ENCODE measurements at places on chromosomes 11 and 22.

DNA sequence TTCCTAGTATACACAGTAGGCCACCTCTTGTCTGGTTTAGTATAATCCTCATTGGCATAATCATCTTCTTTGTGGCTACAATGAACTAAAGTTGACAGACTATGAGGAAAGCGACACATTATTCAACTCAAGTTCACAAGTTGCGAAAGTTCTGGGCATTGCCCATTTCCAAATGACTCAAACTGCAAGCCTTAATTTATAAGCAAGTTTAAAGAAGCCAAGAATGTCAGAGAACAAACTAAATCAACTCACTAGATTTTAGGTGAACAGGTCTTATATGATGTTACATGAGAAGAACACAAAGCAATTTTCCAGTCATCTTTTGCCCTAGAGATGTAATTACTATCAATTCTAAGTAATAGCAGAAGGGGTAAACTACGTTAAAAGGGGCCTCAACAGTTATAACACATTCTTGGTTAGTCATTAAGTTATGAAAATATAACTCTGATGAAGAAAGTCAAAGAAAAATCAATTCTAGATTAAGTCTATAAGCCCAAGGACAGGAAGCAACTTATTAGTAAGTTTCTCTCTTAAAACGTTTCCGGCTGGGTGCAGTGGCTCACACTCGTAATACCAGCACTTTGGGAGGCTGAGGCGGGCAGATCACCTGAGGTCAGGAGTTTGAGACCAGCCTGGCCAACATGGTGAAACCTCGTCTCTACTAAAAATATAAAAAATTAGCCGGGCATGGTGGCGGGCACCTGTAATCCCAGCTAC lies 21.5 kb downstream of the PICALM start:
- DNase-seq: peak; percentile 13

GRCh38 chr11:35307221-35307621 lies 112.1 kb downstream of the SLC1A2 start:
- no peak for DNase-seq

DNA sequence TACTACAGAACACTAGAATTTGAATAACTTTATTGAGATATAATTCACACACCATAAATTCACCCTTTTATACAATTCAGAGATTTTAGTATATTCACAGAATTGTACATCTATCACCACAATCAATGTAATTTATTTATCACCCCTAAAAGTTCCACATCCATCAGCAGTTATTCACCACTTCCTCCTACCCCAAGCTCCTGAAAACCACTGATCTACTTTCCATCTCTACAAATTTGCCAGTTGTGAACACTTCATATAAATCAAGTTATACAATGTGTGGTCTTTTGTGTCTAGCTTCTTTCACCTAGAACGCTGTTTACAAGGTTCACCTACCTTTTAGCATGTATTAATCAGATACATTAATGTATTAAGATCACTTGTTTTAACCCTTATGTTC lies 179.6 kb downstream of the TTC28 start:
- DNase-seq: no peak

DNA sequence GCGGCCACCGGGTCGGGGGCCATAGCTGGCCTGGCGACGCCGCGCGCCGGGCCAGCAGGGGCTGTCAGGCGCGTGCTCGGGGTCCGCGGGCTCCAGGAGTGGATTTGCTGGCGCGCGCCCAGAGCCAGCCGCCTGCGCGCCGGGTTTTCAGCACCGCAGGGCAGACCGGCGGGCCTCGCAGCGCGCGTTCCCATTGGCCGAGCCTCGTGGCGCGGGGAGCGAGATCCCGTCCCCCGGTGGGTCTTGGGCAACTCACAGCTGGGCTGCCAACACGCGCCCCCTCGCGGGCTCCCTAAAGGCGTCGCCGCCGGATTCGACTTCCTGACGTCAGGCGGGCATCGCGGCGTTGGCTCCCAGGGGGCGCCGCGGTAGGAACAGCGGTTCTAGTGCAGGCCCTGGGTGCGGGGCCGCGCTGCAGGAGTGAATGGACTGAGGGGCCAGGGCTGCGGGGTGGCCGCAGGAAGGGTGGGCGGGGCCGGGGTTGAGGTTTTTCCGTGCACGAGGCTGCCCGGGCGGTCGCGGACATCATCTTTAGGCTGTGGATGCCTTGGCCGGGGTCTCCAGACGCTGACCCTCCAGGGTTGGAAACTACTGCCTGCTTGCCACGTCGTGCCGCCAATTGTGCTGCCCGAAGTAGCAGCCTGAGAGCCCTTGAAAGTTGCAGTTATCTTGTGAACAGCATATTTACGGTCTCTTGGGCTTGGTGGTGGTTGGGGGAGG lies at the start of gene FADS1:
Gene FADS1 (minus strand): TSS at position 268 of the 720 bp plus-strand sequence. CDS start 74 bp downstream, at position 194.
- peak; percentile 68 for DNase-seq

GRCh38 chr22:19880786-19881569 lies 26.3 kb upstream of the GNB1L start:
- no peak for DNase-seq

GRCh38 chr11:794766-795633 lies 3.1 kb downstream of the SLC25A22 start:
- DNase-seq: no peak

DNA sequence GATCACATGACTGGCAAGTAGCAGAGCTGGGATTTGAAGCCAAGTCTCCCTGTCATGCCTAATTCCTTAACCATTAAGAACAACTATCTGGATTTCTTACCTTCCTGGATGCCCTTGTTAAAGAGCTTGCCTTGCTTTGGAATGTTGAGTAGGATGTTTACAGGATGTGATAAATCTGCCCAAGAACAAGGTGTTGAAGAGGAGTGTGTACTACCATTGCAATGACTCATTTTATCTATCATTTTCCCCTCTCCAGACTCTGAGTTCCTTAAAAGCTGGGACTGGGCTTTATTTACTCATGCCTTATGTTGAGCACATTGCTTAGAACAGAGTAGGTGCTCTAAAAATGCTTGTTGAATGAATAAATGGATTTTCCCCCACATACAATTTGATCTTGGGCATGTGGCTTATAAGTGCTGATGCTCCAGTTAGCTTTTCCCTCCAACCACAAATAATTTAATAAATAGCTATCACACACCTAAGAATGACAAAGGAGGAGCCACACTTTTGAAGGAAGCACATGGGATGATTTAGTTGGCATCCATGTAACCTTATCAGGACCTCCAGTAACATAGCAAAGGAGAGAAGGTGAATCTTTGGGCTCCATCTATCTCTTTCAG lies 268.6 kb upstream of the SESN3 start:
- DNase-seq: no peak

GRCh38 chr22:47032091-47032943 lies 269.9 kb downstream of the TBC1D22A start:
- DNase-seq: no peak

GRCh38 chr11:47715082-47715669 lies at the start of gene AGBL2:
Gene AGBL2, minus strand, starts transcription at chr11:47715369. Its CDS starts 719 bp downstream, at chr11:47714650.
- DNase-seq: peak; percentile 41

GRCh38 chr11:64703048-64703447 lies 19.9 kb downstream of the NRXN2 start:
- no peak for DNase-seq

DNA sequence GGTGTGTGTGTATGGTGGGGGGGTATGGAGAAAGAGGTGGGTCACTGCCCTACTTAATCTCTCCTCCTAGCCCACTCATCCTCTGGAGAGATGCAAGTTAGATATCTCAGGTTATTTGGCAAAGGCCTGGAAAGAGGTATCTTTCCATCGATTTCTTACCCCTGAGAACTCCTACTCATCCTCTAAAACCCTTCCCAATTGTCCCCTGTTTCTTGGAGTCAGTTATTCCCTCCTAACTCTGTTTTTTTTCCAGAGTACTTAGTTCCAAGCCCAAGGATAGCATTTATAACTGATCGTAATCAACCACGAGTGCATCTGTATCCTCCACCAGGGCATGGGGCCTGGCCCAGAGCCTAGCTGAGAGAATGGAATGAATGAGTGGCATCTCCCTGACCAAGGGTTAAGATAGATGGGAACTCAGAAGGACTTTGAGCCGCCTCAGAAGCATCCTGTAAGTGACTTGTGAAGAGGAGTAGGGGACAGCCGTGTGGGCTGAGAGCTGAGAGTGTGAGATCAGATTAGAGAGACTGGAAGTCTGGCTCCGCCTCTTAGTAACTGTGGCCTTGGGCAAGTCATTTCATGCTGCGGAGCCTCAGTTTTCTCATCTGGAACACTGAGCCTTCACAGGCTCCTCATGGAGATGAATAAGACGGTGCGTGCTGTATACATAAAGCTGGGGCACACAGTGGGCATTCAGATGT lies 16.2 kb downstream of the CD6 start:
- DNase-seq: no peak

- DNase-seq: no peak
Observed at GRCh38 chr11:102237096-102237735, 80.1 kb upstream of the BIRC3 start.

- DNase-seq: no peak
Observed at GRCh38 chr11:134501406-134502152, 89.5 kb upstream of the B3GAT1 start.

- no peak for DNase-seq
Observed at GRCh38 chr11:22787551-22788162, 41.9 kb downstream of the SVIP start.

DNA sequence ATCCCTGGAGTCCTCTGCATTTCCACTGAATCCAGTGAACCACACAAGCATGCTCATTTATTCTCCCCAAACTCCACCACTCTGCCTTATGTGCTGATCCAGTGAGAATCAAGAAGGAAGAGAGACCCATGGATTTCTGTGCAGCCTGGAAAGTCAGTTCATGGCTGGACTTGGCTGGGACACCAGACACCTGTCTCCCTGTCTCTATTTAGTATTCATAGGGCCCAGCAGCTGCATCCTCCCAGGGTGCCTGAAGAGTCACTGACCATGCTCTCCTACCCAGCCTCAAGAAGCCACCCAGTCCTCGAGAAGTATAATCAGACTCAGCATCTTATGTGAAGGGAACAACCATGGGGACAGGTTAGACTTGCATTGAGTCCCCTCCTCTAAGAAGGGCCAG lies 83.2 kb downstream of the ZNF280B start:
- no peak for DNase-seq

GRCh38 chr11:104968856-104969776 lies 742 bp upstream of the CASP4 start:
- DNase-seq: no peak

DNA sequence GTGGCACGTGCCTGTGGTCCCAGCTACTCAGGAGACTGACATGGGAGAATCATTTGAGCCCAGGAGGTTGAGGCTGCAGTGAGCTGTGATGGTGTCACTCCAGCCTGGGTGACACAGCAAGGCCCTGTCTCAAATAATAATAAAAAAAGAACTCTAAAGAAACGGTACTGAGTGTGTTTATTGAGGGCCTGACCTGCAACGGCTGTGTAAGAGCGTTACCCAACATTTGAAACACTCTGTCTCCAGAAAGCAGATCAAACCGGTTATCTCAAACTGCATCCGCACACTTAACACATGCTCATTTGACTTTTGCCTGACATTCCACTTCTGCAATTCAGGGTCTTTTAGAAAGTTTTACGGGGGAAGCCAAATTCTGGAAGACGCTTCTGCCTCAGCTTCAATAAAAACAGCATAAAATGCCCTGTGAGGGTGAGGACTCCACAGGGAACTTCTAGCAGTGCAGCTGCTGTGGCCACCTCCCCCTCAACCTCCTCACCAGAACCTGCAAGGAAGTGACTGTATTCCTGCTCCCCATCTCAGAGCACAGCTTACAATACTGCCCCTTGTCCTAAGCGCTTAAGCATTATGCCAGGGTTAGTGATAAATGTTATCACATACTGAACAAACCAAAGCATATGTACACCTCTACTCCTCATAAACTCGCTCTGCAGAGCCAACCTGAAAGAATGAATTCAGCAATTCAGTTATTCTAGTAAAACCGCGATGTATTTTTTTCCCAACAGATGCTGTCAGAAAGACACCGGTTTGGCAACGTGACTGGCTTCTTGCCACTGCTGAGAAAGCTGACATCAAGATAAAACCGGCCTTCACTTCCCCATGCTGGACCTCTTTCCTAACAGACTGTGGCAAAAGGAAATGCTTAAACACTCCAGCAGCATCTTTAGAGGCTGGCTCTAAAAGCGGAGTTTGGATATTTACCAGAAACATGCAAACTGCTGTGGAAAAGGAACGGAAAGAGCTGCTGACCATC lies 52.2 kb downstream of the PRDM10 start:
- DNase-seq: peak; percentile 82

- DNase-seq: no peak
Observed at GRCh38 chr22:29926057-29926456, 43.1 kb downstream of the MTMR3 start.

GRCh38 chr11:131851964-131852755 lies 481.7 kb downstream of the NTM start:
- no peak for DNase-seq

DNA sequence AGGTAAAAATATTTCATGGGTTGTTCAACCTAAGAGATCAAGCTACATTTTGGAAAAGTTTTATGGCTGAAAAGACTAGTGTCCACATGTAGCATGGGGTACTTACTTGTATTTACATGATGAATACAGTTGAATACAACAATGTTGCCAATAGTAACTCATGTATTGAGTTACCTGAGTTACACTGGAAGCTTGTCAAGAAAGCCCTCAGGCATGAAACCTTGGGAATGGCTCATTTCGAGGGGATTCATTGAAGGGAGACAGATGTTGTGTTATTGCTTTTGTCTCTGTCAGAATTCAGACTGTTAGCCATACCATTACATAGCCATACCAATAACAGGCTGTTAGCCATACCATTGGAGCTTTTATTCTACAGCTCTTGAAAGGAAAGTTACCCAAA lies 9.2 kb downstream of the OR51F2 start:
- no peak for DNase-seq

- no peak for DNase-seq
Observed at GRCh38 chr22:40648386-40648785, 11.9 kb upstream of the MRTFA start.

GRCh38 chr22:45491841-45492240 lies 10.8 kb upstream of the FBLN1 start:
- DNase-seq: no peak

GRCh38 chr11:120032766-120033390 lies 105.0 kb downstream of the TRIM29 start:
- DNase-seq: no peak

GRCh38 chr11:92440701-92441442 lies 216.3 kb downstream of the FAT3 start:
- no peak for DNase-seq

DNA sequence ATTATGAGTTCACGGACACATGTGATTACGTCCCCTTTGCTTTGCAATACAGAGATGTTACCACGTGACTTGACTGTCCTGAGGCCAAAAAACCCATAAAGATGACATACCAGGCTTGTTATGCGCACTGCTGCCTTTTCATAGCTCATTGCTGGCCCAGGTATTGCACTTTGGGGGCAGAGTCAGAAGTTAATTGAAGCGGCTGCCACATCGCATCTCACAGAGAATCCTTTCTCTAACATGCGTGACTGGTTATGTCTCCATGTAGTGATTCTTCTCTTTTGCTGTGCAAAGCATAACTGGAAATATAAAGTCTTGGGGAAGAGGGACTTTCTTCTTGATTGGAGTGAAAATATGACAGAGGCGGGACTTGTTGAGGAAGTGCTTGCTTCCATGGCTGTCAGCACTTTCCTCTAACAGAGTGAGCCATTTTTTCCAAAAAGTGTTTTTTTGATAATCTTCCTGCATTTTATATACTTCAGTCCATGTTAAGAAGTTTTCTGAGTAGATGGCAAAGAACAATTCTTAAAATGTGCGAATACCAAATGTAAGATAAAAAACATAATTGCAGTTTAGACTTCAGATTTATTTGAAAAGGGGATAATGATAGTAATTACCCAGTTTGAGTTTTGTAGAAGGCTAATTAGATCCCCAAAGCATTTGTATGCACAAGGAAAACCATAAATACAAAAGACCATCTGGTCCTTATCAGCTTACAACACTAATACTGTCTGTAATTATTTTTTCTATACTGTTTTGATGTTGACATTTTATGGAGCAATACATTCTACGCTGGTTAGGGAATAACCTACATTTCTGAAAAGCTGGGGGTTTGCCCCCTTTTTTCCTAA lies 324.6 kb upstream of the MTNR1B start:
- no peak for DNase-seq

- no peak for DNase-seq
Observed at GRCh38 chr22:36084717-36085116, 56.1 kb upstream of the RBFOX2 start.
